ENCODE measurements at places on chromosomes 3 and 15.

- DNase-seq, result no peak
Measured at GRCh38 chr3:112761062-112761638, 85.5 kb downstream of the CD200R1L start.

DNA sequence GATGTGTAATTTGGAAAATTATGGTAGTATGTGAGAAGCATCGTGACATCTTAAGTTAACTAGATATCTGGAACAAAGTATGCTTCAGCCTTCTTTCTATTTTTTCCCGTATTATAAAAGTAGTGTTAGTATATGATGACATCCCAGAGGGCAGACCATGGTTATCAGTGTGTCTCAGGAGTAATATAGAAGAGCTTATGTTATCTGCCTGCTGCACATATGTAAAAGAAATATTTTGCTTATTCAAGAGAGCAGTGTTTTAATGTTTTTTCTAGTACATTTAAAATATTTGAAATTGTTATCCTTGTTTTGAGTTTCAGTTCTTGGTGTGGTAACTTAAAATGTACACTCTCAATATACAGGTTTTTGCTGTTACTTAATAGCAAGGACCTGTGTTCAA, 24.1 kb downstream of the PLCL2 start:
- no peak for DNase-seq

GRCh38 chr15:31309893-31310606, 16.6 kb upstream of the KLF13 start:
- DNase-seq, result no peak

DNA sequence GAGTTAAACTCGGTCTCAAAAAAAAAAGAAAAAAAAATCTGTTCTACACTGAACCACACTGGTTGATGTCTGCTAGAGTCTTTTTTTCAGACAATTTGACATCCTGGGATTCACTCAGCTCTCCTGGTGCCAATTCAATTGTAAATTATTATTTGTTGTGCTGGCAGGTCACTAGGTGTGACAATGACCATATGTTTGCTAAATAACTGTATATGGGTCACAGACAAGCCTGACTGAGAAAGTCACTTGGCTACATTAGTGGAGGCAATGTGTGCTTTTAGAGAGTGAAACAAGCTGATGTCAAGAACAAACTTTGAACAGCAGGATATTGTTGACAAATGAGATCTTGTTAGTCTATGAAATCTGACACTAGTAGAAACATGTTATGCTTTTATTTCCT, 1379.1 kb downstream of the ZPLD1 start:
- DNase-seq, result no peak

- DNase-seq, result no peak
Measured at GRCh38 chr3:144053121-144053520, 81.5 kb downstream of the DIPK2A start.

- no peak for DNase-seq
Measured at GRCh38 chr15:60421544-60421943, 23.8 kb upstream of the ANXA2 start.

GRCh38 chr3:190279690-190280089, 42.6 kb downstream of the CLDN1 start:
- DNase-seq, result no peak
